ENCODE measurements at places on chromosomes 11 and 22.

- DNase-seq, result no peak
Observed at GRCh38 chr11:120649316-120649715, 137.8 kb downstream of the GRIK4 start.

- no peak for DNase-seq
Observed at GRCh38 chr22:28922540-28923244, 39.3 kb downstream of the ZNRF3 start.

GRCh38 chr11:28659716-28660348, 551.6 kb downstream of the METTL15 start:
- no peak for DNase-seq

DNA sequence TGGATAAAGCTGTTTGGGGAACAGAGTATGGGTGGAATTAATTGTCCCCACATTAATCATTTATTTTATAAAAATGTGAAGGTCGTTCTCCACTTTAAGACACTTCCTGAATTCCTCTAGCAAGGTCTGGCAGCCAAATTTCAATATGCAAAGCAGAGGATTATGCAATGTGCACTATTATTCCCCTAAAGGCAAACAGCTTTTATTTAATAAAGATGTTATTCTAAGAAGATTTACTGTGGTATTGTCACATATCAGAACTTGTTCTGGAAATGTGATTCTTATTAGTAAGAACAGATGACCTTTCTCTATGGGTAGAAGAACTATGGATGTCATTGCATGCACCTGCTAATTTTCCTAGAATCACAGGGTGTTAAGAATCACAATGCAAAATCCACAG, 1128.8 kb upstream of the CCDC90B start:
- DNase-seq, result no peak

DNA sequence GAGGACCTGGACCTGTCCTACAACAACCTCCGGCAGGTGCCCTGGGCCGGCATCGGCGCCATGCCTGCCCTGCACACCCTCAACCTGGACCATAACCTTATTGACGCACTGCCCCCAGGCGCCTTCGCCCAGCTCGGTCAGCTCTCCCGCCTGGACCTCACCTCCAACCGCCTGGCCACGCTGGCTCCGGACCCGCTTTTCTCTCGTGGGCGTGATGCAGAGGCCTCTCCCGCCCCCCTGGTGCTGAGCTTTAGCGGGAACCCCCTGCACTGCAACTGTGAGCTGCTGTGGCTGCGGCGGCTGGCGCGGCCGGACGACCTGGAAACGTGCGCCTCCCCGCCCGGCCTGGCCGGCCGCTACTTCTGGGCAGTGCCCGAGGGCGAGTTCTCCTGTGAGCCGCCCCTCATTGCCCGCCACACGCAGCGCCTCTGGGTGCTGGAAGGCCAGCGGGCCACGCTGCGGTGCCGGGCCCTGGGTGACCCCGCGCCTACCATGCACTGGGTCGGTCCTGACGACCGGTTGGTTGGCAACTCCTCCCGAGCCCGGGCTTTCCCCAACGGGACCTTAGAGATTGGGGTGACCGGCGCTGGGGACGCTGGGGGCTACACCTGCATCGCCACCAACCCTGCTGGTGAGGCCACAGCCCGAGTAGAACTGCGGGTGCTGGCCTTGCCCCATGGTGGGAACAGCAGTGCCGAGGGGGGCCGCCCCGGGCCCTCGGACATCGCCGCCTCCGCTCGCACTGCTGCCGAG, 1.5 kb downstream of the LRFN4 start:
- no peak for DNase-seq

DNA sequence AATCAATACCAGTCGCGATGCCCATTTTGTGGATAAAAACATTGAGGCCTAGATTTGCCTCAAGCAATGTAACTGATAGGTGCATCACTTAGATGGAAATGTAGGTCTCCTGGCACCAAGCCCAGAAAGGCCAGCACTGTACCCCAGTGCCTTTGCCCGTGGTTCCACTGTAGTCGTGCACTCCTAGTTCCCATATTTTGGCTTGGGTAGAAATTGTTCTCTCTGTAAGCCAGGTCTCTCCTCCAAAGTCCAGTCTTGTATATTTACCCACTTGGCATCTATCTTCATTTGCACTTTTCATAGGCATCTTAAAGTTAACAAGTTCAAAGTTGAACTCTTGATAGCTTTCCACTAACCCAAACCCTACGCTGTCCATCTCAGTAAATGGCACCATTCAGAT, 41.6 kb upstream of the DMC1 start:
- no peak for DNase-seq

GRCh38 chr11:71465054-71465453, 12.1 kb downstream of the NADSYN1 start:
- no peak for DNase-seq

GRCh38 chr22:36331912-36332622, 55.7 kb downstream of the MYH9 start:
- DNase-seq, result peak; percentile 69

- DNase-seq, result no peak
Observed at GRCh38 chr11:78365381-78365792, 52.2 kb downstream of the GAB2 start.

DNA sequence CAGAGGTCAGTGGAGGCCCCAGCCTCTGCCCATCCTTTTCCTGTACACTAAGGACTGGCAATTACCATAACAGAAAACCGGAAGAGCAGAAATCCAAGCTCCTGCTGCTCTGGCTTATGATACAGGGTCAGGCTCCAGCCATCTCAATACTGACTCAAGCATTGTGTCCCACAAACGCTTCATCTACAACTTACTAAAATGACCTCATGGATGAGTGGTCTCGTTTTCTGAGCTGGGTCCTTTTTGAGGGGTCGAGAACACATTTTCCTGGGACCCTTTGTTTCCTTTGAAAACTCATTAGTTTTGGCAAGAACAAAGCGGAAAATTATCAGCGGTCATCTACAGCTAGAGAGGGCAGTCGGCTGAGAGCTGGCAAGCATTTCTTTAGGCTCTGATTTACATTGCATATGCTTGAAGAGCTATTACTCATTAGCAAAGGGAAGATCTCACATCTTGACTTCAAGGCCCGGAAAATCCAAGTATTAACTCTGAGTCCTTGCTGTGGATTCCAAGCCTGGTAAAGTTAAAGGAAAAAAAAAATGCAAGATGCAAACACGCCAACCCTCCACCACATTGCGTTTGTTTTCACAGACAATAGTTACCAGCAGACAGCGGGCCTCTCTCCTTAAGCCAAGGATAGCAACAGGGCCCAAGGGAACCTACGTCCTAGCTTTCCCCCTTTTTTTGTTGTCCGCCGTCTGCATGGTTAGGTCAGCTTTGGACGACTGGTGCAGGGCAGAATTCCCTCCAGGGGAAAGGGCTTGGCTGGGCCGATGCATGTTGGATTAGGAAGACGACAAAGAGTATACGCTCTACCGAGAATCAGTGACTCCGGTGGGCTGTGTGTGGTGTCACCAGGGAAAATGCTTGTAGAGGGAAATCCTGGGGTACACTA, 1.8 kb downstream of the TESMIN start:
- no peak for DNase-seq

DNA sequence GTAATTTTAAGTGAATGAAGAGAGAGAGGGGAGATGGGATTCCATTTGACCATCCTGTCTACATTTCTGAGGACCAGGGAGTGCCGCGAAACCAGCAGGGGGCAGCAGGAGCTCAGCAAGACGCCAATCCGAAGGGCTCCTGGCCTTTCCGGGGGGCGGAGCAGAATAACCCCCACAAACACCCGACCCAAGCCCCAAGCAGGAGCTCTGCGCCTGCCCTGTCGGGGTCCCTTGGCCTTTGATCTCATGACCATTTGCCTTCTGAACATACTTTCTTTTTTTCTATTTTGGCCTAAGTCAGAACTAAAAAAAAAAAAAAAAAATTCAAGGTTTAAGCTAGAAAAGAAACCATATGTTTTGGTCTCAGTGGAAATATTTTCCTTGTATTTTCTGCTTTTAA, 21.9 kb upstream of the SCN2B start:
- peak; percentile 75 for DNase-seq

DNA sequence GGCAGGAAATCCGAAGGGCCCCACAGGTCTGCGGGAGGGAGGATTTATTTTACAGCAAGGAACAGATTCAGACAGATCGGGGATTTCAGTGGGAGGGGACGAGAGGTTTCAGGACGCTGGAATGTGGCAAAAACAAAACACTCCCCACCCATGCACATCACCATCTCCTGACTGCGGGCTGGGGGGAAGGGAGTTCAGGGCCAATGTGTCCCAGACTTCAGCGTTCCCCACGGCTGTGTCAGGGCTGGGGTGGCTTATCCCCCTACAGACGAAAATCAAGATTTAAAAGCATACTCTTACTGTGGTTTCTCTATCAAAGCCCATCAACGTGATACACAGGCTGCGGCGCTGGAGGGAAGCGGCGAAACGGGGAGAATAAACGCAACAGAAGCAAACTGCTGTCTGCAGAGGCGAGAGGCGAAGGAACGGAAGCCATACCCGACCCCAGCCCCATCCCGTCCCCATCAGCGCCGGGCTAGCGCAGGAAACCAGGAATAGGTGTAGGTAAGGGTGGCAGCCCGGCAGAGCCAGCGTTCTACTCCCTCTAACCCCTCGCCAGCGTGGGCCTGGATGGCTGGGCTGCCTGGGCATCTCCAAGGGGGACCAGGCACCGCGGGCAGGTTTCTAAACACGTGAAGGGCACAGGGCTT, 2.7 kb downstream of the TENM4 start:
- no peak for DNase-seq

GRCh38 chr11:69697861-69698260, 6.0 kb downstream of the FGF19 start:
- no peak for DNase-seq

DNA sequence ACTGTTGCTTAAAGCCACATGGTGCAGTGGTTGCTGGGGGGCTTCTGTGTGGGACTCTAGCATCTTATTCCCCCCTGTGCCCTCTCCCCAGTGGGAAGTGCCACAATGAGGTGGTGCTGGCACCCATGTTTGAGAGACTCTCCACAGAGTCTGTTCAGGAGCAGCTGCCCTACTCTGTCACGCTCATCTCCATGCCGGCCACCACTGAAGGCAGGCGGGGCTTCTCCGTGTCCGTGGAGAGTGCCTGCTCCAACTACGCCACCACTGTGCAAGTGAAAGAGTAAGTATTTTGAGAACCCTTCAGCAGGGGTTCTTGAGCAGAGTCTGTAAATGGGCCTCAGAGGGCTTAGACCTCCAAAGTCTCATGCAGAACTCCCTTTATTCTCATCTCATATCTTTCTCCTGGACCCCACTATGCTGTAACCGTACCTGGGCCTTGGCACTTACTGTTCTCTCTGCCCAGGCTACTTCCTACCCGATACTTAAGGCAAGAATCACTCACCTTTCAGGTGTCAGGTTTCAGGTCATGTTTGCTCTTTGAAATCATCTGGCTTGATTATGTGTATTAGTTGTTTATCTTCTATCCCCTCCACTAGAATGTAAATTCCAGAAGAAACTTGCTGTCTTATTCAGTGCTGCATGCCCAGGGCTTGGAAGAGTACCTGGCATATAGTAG, 32.4 kb downstream of the PIK3IP1 start:
- no peak for DNase-seq

- DNase-seq, result no peak
Observed at GRCh38 chr22:32764330-32765131, 37.0 kb upstream of the TIMP3 start.

GRCh38 chr11:106397787-106398501, 320.5 kb downstream of the AASDHPPT start:
- DNase-seq, result no peak

GRCh38 chr11:70297341-70297740, 26.9 kb downstream of the PPFIA1 start:
- no peak for DNase-seq

GRCh38 chr22:47269516-47270088, 507.2 kb downstream of the TBC1D22A start:
- DNase-seq, result no peak

DNA sequence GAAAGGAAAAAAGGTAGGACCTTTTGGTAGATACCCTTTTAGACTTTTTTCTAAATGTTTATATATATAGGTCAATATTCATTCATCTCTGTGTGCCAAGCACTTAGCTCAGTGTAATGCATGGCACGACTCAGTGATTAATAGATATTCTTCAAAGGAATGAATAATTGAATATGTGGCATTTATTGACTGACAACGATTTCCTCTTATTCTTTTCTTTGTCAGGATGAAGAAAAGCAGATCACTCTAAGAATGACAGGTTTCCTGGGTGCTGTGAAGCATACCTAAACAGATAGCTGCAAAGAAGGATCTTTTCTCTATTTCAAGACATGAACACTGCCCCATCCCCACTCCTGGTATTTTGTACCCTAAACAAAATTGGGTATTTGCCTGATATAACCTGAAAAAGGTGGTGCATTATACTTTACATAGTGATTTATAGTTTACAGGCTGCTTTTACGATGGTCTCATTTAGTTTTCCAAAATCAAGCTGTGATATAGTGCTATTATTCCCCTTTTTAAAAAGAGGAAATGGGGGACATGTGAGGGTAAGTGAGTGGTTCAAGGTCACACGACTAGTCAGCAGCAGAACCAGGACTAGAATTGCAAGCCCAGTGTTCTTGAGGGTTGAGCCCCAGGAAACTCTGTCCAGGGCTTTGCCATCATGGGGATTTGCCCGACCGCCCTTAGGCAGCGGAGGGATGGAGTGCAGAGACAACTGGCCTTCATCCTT, 32.9 kb upstream of the CLMP start:
- no peak for DNase-seq

- no peak for DNase-seq
Observed at GRCh38 chr11:23138761-23139160, 278.5 kb upstream of the CCDC179 start.

DNA sequence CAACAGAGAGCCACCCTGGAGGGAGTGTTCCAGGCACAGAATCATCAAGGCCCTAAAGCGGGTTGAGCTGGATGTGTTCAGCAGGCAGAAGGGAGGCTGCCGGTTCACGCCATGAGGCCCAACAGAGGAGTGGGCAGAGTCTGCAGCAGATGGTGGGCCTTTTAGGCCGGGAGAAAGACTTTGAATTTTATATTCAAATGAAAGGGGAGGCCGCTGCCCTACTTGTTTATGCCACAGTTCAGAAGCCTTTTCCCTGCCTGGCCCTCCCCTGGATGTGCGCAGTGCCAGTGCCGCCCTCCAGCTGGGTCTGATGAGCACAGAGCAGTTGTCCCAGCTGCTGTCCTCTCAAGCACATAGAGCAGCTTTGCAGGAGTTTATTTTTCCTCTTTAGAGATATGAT, 46.9 kb upstream of the TTC12 start:
- no peak for DNase-seq

DNA sequence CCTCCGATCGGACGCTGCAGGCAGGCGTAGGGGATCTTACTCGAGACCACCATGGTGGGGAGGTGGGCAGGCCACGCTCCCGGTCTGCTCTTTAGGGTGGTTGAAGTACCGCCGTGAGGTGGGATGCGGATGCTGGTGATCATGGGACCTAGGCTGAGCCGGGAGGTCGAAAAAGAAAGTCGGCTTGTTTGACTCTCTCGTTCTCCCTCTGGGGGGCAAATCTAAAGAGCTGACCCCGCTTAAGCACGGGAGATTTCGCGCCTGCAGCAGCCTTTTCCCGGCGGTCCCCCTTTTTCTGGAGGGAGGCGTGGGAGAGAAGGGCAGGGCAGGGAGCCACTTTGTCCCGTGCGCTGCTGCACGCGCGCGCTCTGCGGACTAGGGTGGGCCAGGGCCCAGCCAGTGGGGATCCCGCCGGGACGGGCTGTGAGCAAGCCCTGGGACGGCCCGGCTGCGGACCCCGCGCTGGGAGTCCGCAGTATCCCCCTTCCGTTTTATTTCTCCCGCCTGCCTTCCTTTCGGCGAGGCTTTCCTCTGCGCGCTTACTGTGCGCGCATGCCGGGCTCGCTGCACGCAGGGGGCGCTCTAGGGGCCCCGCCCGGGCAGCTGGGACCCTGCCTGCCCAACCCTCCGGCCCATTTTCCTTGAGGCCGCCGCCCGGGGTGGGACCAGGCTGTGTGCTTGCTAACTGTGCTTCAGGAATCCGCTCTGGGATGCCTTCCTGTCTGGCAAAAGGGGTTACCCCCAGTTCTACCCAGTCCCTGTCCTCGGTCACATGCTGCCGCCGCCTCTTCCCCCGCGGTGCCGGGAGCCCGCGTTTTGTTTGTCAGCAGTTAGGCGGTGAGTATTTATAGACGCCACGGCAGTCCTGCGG, 81.0 kb downstream of the PRR5L start:
- peak; percentile 67 for DNase-seq

Measured in CD4-positive, alpha-beta memory T cell (primary cell).